ENCODE measurements at places on chromosomes 1 and 21. TPM values are rescaled to one million over a fixed set of nuclear protein-coding genes. Genes with fewer than 3 reads are reported as not detected.

SH2D5 gene
- 1.3 TPM for total RNA-seq

DNA sequence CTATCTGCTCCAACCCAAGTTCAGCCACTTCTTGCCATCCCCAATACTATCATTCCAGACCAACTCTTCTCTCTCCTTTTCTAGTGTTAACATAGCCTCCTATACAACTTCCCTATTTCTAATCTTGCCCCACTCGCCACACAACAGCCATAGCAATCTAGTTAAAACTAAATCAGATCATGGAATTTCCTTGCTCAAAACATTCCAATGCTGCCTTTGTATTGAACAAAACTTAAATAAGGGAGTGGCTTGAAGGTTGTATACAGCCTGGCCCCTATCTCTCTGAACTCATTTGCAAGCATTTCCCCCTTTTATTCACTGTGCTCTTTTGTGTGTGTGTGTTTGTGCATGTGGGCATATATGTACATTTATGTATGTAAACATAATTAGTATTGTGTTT is 118.1 kb upstream of the SGIP1 start:
- DNase-seq: no peak

- no peak for DNase-seq
Observed at GRCh38 chr1:48947761-48948537, 171.3 kb upstream of the BEND5 start.

PPFIA4 gene
- total RNA-seq: 0.11 TPM

S100A7 gene
- not detected for total RNA-seq

GRCh38 chr1:180407051-180407450 is 95.3 kb downstream of the ACBD6 start:
- DNase-seq: no peak

GRCh38 chr1:22250724-22251123 is 107.8 kb upstream of the WNT4 start:
- DNase-seq: peak; percentile 75

GRCh38 chr1:61098906-61099437 is 16.6 kb downstream of the NFIA start:
- no peak for DNase-seq

Data from Daoy (cell line).